ENCODE measurements at places on chromosomes 12 and 14.

GRCh38 chr14:64630778-64631177, 73.4 kb upstream of the PLEKHG3 start:
- DNase-seq, result no peak

DNA sequence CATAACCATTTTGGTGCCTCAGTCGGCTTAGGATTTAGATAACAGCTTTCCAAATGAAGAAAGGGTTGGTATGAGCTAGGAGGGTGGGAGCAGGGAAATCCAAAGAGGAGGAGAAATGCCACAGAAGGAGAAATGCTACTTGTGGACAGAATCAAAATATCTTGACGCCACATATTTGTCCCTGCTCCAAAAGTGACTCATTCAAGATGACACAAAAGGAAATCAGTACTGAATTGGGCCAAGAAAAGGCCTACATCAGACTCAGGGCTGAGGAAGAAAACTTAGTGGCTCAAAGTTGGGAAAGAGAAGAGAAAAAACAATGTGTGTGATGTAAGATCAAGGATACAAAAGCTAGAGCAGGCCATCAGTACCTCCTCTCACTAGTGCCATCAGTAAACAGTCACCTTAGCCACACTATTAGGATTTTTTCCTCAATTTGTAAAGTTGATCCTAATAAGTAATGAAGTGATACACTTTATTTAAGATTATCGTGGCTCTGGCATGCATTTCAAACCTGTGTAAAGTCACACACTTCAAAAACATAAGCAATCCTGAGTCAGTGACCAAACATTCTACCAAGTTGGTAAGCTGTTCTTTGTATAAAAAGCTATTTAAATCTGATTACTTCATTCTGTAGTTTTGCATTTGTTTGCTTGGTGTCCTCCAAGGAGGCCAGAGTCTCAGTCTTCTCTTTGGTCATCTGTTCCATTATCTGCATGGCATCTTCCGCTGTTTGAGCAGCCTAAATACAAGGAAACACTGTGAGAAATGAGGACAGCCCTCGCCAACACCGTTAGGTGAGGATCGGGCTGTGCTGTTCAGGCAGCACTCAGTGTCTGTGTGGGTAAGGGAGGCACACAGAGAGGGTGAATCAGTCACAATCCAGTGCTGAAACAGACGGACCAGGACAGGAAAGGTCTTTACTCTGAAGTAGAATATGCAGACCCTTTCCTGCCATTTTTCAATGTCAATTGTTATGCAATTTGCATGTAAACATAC, 52.6 kb upstream of the VPS33A start:
- DNase-seq, result no peak

DNA sequence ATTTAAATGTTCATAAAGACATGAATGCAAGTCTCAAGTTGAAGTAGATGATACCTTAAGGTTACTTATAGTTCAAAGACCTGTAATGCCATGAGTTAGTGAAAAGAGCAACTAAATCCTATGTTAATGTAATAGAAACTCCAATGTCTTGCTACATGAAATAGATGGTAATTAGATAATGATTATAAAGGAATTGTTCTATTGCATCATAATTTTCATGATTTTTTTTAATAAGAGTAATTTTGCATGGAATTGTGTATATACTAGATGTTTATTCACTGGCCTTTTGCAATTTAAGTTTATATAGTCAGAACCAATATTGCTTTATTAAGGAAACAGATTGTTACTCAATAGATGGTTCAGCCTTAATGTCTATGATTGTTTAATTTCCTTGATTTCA, 115.5 kb upstream of the SYT10 start:
- DNase-seq, result no peak

DNA sequence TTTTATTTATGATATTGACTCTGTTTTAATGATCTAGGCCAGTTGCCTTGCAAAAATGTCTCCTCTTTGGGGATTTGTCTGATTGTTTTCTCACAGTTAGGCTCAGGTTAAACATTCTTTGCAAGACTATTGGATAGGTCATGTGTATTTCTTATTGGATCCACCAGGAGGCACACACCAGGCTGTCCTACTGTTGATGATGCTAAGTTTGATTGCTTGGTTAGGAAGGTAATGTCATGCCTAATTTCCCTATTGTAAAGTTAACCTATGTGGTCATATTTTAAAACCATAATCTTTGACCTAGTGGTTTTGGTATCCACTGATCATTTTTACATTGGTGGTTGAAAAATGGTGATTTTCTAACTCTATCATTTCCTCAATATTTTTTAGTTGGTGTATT, 137.1 kb downstream of the BRMS1L start:
- no peak for DNase-seq

GRCh38 chr14:94343238-94344005, 20.3 kb upstream of the SERPINA6 start:
- DNase-seq, result no peak

- DNase-seq, result no peak
Observed at GRCh38 chr12:7832059-7832696, 40.5 kb downstream of the SLC2A14 start.

All from activated naive CD8-positive, alpha-beta T cell treated with anti-CD3 and anti-CD28 coated beads, Interleukin-2, amount 50 U/mL, for 16 hours (primary cell).